ENCODE measurements at places on chromosomes 1 and 21.

DNA sequence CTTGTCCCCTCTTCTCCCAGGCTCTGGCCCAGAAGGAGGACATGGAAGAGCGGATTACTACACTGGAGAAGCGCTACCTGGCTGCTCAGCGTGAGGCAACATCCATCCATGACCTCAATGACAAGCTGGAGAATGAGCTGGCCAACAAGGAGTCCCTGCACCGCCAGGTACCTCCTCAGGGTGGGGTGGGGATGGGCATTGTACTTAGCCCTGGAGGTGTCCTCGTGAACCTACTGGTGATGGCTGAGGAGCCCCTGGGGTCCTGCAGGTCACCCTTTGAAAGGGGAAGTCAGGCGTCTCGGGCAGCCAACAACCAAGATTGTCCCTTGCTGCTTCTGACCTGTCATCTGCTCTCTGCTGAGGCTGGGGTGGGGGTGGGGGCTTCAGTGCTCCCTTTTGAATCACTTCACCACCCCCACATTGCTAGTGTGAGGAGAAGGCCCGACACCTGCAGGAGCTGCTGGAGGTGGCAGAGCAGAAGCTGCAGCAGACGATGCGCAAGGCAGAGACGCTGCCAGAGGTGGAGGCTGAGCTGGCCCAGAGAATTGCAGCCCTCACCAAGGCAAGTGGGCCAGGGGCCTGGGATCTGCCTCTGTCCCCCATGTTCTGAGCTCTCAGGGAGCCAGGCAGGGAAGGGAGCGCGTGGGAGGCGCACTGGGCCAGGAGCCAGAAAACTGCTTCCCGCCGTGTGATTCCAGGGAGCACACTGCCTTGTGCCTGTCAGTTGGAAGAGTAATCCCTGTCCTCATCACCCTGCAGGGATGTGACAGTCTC, 19.7 kb downstream of the PPFIA4 start:
- no peak for DNase-seq

DNA sequence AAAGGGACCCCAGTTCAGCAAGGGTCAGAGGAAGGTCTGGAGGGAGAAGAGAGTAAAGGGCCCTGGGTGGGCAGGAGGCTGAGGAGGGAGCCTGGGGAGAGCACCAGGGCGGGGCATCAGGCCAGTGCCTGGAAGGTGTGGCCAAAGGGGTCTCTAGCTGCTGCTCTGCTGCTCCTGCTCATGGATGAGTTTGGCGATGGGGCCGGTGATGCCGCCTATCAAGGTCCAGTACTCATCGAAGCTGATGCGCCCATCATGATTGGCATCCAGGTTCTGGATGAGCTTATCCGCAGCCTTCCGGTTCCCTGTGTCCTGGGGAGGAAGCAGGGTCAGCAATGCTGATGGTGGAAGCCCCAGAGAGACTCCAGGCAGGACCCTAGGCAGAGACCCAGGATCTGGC, 5.6 kb downstream of the S100A16 start:
- no peak for DNase-seq

DNA sequence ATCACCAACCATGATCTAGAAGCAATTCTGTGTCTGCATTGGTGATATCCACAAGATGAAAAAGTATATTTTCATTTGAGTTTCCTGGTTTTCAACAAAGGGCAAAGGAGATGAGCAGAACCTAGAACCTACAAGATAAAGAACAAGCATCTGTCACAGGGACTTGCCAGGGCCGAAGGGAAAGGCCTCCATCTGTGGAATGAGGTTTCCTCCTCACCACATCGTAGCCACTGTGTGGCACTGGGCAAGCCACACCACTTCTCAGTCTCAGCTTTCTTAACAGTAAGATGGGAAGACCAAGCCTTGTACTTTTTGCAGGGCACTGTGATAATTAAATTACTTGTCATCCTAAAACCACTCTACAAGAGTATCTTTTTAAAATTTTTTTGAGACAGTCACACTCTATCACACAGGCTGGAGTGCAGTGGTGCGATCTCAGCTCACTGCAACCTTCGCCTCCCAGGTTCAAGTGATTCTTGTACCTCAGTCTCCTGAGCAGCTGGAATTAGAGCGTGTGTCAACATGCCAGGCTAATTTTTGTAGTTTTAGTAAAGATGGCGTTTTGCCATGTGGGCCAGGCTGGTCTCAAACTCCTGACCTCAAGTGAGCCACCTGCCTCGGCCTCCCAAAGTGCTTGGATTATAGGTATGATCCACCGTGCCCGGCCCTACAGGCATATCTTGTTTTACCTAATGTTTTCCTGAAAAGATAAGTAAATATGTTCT, 45.8 kb downstream of the ARHGEF11 start:
- no peak for DNase-seq

DNA sequence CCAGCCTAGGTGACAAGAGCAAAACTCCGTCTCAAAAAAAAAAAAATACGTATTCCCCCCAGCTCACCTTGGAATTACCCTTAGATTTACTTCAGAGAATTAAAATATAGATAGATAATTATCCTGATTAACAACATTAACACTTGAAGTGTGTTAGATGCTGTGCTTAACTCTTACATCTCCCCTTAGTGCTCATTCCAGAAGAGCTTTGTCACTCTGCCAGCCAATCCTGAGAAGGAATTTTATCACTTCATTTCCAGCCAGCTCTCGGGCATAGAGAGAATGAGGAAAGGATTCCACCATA, 1.6 kb upstream of the SHC1 start:
- DNase-seq = no peak

DNA sequence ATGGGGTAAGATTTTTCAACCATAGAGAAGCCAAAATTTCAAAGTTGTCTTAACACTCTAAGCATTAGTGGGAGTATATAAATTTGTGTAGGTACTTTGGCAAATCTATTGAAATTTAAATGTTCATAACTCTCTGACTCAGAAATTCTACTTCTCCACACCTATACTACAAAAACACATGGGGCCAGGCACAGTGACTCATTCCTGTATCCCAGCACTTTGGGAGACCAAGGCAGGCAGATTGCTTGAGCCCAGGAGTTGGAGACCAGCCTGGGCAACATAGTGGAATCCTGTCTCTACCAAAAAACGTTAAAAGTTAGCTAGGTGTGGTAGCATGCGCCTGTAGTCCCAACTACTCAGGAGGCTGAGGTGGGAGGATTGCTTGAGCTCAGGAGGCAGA, 41.3 kb upstream of the RAVER2 start:
- DNase-seq = no peak

DNA sequence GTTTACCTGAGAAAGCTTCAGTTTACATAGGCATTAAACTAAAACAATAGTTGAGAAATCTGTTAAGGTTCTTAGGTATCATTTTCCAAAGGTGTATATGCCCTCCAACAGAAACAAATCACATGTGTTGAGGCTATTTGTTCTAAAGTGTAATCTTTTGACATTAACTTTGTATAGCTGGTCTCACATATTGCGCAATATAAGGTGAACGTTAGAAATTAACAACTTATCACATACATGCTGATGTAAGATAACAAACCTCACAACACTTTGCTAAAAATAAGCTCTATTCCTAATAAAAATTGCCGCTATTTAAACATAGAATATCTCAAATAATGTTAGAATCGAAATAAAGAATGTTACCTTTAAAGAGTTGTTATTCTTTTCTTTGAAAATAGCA, 340.6 kb downstream of the SRGAP2C start:
- no peak for DNase-seq

- no peak for DNase-seq
These were observed 18.1 kb upstream of the MYSM1 start for GRCh38 chr1:58717979-58718378.

DNA sequence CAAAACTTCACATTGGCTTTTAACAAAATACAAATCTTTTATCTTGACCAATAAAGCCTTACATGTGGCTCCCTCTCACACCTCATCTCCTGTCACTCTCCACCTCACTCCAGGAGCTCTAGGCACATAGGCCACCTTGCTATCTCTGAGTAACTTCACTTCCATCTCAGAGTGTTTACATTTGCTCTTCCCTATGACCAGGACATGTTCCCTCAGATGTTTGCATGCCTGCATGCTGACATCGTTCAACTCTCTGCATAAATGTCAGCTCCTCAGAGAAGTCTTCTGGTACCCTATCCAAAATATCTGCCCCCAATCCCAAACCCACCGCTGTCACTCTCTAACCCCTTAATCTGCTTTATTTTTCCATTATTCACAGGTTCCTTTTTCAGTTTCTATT, 110.9 kb downstream of the TOMM20 start:
- no peak for DNase-seq

DNA sequence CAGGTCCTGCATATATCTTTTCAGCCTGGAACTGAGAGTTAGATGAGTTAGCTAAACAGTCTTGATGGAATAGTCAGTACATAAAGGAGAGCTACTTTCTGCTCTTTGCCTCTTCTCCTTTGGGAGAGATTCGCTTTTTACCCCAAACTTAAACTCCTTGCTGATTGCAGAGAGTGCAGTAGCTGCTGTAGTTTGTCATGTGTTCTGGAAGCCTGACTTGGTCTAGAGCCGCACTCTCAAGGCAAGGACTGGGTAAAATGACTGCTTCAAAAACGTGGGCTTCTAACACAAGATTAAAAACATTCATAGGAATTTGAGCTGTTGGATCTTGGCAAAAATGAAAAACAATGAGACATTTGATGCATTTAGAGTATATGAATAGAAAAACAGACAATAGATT, 351.6 kb downstream of the RYR2 start:
- DNase-seq = no peak

DNA sequence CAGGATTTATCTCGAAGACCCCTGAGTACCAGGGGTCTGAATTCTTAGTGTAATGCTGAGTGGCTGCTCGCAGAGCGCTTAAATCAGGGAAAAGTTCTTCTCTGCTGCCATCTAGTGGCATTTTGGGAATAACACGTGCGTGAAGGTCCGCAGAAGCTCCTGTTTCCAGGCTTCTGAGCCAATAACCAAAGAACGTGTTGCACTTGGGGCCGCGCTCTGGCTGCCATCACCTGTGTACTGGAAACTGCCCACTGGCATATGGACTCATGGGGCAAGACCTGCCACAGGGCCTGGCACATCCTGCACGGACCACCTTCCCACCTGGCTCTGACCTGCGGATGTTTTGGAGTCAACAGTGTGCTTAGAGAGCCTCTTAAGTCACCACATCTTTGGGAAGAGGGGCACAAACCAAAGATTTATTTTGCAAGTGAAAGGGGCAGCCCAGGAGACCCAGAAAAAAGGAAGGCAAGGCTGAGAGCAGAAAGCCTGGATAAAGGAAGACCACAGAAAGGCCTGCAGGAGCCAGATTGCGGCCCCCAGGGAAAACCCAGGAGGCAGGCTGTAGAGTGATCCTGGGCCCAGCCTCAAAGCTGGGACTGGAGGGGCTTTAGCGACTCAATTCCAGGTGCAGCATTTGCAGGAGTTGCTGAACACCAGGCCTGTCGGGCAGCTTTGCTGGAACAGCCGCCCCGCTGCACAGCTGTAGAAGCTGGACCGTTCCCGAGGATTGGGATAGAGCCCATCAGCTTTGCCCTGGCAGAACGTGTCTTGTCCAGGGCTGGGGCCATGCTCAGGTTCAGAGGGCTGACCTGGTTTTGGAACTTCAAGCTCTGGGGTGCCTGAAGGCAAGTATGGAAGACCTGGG, 13.0 kb downstream of the CHIT1 start:
- peak; percentile 48 for DNase-seq

GRCh38 chr1:11594222-11594621, 60.0 kb downstream of the FBXO2 start:
- no peak for DNase-seq

GRCh38 chr1:19960591-19960990, 18.8 kb downstream of the PLA2G2A start:
- DNase-seq = no peak

GRCh38 chr21:15947677-15948076, 217.9 kb downstream of the USP25 start:
- DNase-seq = no peak

DNA sequence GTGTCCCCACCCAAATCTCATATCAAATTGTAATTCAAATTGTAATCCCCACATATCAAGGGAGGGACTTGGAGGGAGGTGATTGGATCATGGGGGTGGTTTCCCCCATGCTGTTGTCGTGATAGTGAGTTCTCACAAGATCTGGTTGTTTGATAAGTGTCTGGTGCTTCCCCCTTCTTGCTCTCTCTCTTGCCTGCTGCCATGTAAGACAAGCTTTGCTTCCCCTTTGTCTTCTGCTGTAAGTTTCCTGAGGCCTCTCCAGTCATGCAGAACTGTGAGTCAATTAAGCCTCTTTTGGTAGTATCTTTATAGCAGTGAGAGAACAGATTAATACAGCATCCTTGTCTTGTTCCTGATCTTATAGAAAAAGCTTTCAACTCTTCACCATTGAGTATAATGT, 6.5 kb upstream of the LRRC39 start:
- DNase-seq = no peak

- no peak for DNase-seq
These were observed 235.0 kb upstream of the FGGY start for GRCh38 chr1:59061876-59062275.

GRCh38 chr1:203713125-203713524, 51.9 kb upstream of the LAX1 start:
- DNase-seq = no peak

GRCh38 chr21:33753886-33754285, 111.6 kb downstream of the ITSN1 start:
- no peak for DNase-seq

GRCh38 chr1:169692756-169693460, 18.5 kb downstream of the SELL start:
- no peak for DNase-seq

- DNase-seq = peak; percentile 23
These were observed 1.2 kb downstream of the AK5 start for GRCh38 chr1:77282866-77283539.

- no peak for DNase-seq
These were observed 29.7 kb upstream of the CDC14A start for GRCh38 chr1:100322436-100323211.

DNA sequence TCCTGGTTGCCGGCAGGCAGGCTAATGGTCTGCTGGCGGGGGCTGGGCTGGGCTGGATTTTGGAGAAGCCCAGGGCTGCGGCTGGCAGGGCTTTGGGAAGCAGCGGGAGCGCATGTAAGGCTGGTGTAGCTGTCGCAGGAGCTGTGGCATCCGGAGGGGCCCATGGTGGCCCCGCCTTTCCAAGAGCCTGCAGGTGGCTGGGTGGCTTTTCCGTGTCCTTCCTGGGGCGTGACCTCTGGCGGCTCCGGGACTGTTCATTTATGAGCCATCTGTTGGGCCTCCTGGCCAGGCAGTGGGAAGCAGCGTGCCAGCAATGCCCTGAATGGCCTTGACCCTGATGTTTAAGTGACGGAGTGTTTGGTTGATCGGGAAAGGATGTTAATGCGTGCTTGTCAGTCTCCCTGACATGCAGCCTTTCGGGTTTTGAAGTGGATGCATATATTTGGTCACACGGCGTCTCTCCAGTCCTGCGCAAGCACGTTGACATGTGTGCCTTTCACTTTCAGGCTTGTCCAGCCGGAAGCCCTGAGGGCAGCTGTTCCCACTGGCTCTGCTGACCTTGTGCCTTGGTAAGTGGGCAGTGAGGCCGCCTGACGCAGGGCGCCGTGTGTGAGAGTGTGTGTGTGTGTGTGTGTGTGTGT, 38.5 kb downstream of the AGPAT3 start:
- DNase-seq = no peak

Measured in COR-L47 (cell line).